ENCODE measurements at places on chromosomes 7 and 10.
A peak's percentile ranks its signal among the peaks of the same experiment; 100 is the strongest.

DNA sequence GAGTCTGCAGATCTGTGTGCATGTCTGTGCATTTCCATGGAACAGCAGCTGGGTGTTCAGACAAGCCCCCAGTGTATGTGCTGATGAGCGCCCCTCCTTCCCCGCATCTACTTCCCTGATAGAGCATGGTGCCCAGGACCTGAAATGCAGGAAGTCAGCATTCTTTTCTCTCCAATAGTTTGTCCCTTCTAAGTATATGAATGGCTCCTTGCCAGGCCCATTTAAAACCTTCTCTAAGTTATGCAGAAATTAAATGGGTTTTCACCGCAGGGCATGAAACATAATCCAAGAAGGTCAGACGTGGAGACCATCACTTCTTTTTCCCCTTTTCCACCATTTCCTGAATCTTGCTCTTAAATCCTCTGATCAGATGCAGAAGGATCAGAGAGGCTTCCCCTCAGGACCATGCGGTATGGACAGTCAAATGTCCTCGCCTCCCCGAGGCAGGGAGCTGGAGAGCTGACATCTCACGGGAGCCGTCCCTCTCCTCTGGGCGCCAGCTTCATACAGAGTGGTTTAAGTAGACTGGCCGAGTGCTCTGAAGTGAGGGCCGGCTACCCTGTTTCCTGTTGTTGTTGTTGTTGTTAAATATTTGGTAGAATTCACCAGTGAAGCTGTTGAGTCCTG lies 155.3 kb downstream of the C10orf105 start:
- no peak for DNase-seq

DNA sequence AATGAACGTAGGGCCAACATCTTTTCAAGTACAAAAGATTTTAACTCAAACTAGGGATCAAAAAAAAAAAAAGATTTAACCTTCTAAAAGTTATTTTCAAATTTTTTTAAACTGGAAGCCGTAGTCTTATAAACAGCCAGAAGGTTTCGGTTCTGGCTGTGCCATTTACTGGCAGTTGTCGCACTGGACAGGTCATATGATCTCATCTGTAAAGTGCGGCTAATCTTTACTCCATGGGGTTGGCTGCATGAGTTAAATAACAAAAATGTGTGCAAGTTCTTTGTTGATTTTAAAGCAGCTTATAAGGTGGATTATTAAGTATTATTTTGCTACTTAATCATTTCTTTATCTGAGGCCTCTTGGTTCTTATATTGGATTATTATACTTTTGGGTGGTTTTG lies 36.6 kb downstream of the TRUB1 start:
- no peak for DNase-seq

DNA sequence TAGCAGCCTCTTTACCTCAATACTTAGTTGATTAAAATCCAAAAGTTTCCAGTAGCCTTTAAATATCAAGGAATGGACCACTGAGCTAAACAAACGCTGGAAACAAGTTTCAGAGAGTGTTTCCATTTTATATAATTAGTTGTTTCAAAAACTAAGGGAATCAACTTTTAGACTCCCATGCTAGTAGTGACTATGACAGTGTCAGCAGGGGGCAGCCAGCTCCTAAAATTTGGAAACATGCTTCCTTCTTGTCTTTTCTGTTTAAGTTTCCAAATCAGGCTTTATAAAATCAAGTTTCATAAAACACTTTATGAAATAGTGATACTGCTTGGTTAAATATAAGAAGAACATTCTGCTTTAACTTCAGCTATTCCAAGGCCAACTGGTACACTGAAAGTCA lies 138.2 kb upstream of the TMEM229A start:
- peak; percentile 58 for DNase-seq

- DNase-seq, result no peak
Measured at GRCh38 chr10:7123774-7124173, 287.1 kb downstream of the SFMBT2 start.

DNA sequence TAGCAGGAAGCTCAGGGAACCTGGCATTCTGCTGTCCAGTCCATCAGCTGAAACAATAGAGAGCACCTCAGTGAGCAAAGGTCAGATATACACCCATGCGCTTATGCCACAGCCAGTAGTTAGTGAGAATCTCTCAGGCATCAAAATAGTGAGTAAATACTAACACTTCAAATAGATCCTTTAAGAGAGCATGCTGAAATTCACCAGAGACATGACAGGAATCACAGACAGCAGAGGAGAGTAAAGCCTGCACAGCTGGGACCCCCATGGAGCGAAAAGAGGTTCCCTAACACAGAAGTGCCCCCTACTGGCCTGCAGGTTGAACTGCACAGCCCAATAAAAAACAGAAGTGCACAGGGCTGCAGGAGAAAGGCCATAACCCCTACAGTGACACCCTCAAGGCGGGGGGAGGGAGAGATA lies 57.6 kb upstream of the ANTXRL start:
- peak; percentile 72 for DNase-seq

DNA sequence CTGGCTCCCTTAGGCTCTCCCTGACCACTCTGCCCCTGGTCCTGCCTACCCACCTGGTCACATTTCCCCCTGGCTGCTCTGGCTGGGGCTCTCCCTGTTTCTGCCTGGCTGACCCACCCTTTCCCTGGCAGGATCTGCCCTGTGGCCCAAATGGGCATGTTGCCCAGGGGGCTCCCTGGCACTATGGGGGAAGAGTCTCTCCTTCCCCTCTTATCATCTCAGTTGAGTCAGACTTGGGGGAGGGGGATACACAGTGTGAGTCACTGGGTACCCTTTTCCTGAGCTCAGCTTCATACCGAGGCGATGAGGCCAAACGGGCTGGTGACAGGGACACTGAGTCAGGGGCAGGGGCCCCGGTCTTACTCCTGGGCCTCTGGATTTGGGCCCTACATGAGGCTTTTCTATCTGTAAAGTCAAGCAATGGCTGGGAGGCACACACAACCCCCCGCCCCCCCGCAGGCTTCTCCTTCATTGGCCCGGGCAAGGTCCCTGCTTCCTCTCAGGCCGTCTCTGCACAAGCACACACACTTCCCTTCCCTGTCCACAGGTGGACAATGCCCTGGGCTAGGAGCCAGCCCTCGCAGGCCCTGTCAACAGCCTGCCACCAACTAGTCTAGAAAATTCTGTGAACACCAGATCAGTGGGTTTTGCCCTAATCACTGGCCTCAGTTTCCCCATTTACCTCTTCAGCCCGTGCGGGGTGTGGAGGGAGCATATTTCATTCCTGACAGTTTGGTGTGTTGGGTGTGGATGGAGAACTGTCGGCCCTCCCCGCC lies 627 bp upstream of the FLNC start:
- DNase-seq, result peak; percentile 15

DNA sequence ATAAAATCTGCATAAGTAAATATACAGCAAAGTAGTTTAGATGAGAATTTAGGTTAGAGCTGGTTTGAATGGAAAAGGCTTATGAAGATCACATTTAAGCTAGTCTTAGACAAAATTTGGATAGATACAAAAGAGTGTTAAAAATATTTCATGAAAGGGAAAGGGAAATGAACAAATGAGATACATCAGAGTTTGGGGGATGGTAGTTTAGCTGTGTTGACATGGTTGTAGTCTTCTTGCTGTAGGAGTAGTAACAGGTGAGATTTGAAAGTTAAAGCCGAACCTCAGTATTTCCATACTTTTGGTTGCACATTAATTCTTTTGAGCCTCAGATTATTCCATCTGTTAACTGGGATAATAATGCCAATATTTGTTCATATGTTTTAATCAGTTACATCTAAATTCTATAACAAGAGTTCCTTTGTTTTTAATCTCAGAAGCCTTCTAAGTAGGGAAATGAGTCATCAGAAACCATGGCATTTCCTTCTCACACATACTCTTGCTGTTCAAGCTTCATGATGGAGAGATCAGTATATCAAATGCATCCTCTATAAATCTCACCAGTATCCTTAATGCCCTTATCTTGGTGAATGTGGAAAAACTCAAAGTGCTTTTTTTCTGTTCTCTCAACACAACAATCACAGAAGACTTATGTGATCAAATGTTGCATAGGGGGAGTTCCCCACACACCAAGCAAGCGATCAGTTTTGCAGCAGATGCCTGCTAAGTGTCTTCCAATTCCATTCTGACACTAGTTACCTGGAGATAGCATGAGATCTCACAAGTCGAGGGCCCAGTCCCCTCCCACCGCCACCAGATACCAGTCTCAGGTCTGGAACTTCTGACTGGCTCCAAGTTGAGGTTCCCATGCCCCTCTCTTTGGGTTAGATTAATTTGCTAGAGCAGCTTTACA lies 84.7 kb downstream of the MAPK8 start:
- peak; percentile 21 for DNase-seq

DNA sequence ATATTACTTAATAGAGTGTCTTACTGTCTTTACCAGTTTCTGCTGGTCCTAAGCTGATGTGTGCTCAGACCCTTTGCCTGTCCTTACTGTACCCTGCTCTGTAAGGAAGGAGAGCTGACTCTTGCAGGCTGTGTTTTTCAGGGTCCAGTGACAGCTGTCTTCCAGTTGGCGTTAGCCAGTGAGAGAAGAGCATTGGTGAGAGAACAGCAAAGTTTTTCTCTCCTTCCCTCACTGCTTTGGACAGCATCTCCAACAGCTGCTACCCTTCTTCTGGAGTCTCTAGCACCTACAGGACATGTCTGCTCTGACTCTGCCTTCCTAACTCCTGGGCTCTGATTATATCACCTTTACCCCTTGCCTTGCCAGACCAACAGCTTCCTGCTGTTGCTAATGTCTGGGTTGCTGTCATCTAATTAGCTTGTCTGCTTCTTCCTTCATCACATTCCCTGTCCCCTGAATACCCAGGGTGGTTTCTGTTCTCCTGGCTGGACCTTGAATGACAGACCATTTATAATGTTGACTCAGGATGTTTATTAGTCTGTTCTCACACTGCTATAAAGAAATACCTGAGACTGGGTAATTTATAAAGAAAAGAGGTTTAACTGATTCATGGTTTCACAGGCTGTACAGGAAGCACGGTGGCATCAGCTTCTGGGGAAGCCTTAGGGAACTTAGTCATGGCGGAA lies 23.5 kb upstream of the PANK1 start:
- DNase-seq, result no peak

- DNase-seq, result no peak
Measured at GRCh38 chr7:43460733-43461348, 122.1 kb upstream of the STK17A start.

DNA sequence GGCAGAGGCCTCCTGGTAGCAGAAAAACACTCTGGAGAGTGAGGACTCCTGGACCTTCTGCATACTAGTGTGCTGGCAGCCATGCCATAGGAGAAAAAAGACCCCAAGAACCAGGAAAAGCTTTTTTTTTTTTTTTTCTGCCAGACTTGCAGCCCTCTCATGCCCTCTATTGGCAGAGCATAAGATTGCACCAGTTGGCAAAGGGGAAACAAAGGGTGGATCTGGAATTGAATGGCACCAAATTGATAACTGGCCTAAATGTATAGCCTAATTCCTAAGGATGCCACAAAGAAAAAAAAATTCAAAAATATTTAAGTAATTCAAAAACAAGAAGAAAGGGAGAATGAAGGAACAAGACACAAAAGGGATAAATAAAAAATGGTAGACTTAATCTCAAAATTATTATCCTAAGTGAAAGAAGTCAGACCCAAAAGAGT lies 112.5 kb upstream of the GHITM start:
- peak; percentile 56 for DNase-seq

GRCh38 chr7:115097175-115097671 lies 175.3 kb downstream of the MDFIC start:
- DNase-seq, result no peak

DNA sequence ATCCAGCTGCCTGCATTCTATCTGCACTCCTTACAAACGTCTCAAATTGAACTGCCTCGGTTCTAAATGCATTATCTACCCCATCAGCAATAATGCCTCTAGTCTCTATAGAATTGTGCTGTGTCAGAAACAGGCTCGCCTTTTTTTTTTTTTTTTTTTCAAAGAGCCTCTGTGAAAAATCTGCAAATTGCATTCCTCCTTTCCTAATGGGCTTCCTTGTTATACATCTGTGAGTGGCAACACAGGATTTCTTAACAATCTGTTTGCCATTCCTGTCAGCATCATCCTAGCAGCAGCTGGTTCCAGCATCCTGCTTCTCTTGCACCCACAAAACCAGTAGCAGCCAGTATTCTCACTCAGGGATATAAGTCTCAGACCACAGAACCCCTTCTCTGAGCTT lies 413.5 kb upstream of the SEMA3D start:
- no peak for DNase-seq

DNA sequence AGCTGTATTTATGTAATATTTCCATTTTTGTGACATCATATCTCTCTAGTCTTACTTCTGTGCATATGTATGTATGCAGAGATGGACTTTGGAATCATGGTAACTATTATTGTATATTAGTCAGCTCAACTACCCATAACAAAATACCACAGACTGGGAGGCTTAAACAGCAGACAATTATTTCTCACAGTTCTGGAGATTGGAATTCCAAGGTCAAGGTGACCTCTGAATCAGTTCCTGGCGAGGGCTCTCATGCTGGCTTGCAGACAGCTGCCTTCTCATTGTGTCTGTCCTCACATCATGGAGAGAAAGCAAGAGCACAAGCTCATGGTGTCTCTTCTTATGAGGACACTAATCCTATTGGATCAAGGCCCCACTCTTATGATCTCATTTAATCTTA lies 79.1 kb downstream of the RAMP3 start:
- DNase-seq, result no peak

- DNase-seq, result no peak
Measured at GRCh38 chr10:92149261-92149660, 141.6 kb downstream of the CPEB3 start.

DNA sequence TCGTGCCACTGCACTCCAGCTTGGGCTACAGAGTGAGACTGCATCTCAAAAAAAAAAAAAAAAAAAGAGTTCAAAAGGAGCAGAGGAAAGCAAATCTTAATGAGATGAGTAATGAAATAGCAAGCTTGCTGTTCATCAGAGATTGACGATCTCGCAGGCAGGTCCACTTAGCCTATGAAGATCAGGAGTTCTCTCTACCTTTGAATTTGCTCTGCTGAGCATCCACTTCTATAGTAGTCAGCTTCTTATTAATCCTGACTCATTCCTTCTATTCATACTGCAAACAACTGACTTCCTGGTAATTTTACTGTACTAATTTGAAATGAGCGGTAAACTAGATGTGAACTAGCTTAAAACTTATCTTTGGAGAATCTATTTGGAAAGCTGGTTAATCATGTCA lies 1014.6 kb downstream of the GATA3 start:
- DNase-seq, result no peak

DNA sequence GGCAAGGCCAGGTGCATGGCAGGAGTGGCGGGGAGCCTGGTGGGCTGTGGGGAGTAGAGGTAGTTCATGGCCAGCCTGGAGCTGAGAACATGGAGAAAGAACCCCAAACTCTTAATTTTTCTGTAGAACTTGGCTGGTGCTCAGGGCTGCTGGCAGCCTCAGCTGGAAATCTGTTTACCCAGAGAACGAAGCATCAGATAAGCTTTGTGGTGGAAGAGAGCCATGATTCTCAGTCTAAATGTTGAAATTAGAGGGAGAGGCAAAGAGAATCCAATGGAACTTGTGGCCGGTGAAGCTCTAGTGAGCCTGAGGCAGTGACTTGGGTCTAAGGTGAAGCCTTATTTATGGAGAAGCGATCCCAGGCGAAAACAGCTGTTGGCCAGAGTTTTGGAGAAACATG lies 126.4 kb downstream of the CCDC3 start:
- DNase-seq, result no peak

DNA sequence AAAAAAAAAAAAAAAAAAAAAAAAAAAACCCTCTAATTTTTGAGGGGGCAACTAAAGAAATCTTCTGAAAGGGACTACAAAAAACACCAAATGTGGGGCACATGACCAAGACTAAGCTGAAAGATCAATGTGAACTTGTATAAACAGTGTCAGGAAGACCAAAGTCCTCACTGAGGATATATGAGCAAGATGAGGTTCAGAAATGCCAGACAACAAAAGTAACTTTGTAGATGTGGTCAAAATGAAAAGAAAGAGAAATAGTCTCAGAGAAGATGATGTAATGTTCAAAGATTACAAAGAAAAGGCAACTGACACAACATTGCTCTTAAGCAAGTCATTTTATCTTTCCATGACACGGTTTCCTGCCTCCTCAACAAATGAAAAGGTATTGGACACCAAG lies 48.7 kb upstream of the PTPRZ1 start:
- DNase-seq, result no peak

Data from Kasumi-1 (cell line).